ENCODE measurements at places on chromosomes 3 and 15.

GRCh38 chr15:48355377-48355776, 24.1 kb downstream of the DUT start:
- no peak for DNase-seq

GRCh38 chr3:22862111-22862510, 341.0 kb upstream of the UBE2E2 start:
- no peak for DNase-seq

GRCh38 chr15:40340740-40341400, at the start of gene CCDC9B:
Gene CCDC9B (minus strand): TSS chr15:40340939. CDS start chr15:40340819, 120 bp downstream.
- peak; percentile 83 for DNase-seq

GRCh38 chr3:108780235-108780634, 23.0 kb upstream of the RETNLB start:
- no peak for DNase-seq

- DNase-seq: peak; percentile 95
Observed at GRCh38 chr3:171809861-171810628, at the start of gene PLD1. Gene PLD1 (minus strand): TSS chr3:171810483. CDS start chr3:171738051, 72,432 bp downstream.

- peak; percentile 30 for DNase-seq
Observed at GRCh38 chr3:20576228-20576627, 390.2 kb upstream of the SGO1 start.

DNA sequence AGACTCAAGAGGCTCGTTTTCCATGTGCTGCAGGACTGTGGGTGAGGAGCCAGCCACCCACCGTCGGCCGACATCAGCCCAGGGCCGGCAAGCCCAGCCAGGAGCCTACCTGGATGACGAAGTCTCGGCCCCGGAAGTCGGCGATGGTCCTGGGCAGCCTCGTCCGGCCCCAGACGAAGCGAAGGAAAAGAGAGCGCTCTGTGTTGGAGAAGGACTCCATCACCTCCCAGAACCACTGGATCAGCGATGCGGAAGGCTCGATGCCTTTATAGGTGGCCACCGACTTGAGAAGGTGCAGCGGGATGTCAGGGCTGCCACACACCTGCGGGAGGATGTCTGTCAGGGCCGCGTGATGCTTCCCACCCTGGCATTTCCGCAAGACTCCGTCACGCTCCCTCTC, 13.8 kb upstream of the OCA2 start:
- DNase-seq: no peak

DNA sequence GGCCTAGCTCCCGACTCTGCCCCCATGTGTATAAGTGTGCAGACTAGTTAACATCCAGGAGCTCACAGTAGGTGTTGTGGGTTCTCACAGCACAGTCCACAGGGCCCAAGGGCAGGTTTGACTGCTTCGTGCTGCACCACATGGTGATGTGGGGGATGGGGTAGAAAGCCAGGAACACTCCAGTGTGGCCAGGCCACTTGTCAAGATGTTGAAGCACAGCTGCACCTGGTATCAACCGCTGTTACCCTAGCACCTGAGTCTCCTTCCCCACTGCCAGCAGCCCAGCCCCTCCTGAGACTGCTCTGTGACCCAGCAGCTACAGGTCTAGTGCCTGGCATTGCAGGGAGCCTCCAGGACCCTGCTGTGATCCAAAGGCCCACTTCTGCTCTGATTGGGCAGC, 53.4 kb downstream of the CHDH start:
- DNase-seq: no peak

- DNase-seq: no peak
Observed at GRCh38 chr3:44468572-44469520, 8.6 kb downstream of the ZNF445 start.

- no peak for DNase-seq
Observed at GRCh38 chr3:138473391-138473790, 39.0 kb downstream of the ESYT3 start.

- DNase-seq: no peak
Observed at GRCh38 chr3:24952388-24952787, 457.7 kb upstream of the THRB start.

GRCh38 chr3:135239615-135239884, 444.5 kb downstream of the EPHB1 start:
- no peak for DNase-seq

DNA sequence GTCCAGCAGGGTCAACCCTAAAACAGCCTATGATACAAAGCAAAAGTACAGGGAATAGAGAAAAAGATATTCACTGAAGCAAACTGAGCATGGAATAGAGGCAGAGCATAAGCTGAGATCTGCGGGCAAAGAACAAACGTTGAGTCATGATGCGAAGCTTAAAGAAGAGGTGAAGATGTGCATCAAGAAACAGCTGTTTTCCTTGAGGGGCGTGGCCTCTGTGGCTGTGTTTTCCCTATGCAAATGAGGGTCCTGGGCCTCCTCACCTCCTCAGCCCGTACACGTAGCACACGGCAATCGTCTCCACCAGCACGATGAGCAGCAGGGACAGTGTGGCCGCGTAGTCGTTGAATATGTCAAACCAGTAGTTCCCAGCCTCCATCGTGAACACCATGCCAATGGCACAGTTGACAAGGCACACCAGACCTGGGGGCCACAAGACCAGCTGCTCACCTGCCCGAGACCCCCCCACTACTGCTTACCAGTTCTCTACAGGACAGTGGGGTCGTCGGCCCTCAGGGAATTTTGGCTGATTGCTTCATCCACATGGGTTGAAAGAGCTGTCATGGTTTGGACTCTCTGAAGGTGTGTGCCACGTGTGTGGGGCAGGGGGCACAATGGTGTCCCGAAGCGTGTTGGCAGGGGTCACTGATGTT, 33.6 kb downstream of the SLC6A20 start:
- no peak for DNase-seq

- no peak for DNase-seq
Observed at GRCh38 chr3:74314696-74315095, 299.8 kb downstream of the CNTN3 start.

DNA sequence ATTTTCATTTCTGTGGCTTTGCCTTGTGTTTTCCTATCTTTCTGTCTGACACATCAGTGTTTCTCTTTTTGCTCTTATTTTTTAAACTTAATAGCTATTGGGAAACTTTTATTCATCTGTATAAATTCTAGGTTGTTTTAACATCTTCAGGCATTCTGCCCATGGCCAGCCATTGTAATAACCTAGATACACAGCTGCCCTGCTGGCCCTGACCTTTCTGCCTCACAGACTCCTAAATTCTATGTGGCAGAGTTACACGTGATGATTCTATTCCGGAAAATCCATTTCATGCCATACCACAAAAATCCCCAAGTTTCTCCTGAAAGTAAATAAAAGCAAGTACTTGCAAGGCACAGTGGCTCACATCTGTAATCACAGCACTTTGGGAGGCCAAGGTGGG, 150.1 kb downstream of the UACA start:
- no peak for DNase-seq

DNA sequence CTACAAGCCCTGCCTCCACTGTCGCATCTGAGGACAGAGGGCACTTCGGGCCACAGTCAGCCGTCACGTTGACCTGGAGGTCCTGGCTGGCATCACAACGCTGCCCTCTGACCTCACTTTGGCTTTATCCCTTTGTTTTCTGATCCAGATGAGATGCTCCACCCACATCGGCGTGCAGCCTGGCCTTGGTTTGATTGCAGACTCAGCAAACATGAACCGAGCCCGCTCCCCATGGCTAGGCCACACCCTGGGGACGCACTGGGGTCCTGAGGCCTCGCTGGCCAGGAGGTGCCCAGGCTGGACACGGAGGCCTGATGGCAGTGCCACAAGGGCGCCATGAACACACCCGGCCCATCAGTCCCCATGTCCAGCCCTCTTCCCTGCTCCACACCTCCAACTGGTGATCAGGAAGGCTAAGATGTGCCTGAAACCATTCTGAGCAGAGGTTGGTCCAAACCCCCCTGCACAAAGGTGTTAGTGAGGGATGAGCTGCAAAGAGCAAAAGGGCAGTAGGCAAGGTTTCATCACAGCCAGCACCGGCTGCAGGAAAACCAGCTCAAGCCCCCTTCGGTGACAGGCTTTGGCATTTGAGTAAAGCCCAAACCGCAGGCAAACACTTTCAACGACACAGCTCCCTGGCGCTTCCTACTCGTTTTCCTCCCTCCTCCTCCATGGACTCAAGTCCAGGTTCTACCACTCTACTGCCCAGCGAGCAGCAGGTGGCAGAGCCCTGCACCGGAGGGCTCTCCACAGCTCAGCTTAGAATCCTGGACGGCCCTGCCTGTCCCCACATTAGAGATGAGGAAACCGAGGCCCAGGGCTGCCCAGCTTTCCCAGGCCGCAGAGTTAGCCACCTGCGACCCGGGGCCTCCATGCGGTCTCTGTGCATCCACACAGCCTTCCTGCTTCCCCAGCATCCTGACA, 165.8 kb downstream of the NUP210 start:
- no peak for DNase-seq

DNA sequence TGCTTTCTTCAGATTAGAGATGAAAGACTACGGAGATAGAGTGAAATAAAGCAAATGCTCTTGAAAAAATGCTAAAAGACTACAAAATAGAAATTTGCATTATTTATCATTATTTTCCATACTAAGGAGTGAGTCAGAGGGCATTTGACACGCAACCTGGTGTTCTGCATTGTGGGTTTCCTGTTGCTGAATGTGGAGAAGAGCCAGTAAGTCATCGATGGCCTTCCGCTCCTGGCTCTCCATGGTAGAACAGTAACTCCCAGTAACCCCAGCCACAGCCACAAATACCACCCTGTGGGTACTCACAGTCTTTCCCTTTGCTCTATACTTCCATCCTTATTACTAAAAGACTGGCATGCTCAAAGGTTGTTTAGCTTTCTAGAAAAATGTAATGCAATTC, 61.5 kb downstream of the CGGBP1 start:
- no peak for DNase-seq

DNA sequence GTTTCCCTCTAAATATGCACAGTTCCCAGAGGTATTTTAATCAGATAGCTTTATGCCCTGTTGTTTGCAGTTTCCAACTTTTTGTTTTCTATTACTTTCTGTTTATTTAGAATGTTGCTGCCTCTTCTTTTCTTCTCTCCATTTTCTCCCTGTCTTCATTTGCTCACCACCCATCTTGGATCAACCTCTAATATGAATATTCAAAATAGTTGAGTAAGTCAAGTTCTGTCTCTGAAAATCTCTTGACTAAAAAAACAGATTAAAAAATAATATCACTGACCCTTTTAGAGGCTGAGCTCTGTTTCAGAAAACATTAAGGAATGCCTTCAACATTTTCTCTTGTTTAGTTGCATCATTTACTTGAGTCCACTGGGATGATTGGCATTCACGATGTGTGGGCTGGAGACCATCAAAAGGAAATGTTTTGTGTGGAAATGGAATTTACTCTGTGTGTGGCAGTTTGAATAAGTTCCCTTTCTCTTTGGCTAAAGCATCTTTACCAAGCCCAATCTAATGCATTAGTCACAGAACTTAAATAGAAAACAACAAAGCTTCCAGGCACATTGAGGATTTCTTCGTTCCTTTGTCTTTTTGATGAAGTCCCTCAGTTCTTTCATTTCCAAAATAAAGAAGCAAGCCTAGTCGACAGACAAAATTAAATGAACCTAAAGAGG, 633.9 kb upstream of the TGFBR2 start:
- peak; percentile 60 for DNase-seq

DNA sequence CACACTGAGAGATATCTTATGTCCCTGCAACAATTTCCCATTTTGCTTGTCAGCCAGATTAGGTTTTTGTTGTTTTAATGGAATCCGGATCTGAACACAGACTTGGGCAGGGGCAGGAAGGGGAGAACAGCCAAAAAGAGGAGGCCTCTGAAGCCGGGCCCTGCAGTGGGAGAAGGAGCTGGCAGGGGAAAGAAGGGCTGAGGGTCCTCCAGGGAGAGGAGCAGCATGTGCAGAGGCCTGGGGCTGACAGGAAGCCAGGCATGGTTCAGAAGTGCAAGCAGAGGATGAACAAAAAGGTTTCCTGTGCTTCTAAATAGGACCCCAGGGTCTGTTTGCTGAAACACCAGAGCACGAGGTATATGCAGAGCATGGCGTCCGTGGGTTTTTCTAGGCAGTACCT, 49.1 kb upstream of the POMGNT2 start:
- DNase-seq: no peak

DNA sequence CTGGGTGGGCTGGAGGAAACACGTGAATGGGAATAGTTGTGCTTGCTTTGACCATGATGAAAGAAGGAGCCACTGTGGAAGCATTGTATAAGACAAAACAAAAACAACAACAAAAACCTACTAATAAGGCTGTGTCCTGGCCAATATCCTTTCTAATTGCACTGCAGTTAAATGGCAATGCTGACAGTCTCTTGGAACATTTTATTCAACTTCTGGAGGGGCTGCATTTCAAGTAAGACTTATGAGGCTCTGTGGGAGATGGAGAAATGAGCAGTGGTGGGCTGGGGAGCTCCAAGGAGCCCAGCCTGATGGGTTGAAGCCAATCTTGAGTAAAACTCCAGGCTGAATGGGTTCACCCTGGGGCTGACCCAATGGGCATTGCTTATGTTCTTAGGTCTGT, 99.8 kb upstream of the ROPN1 start:
- no peak for DNase-seq

DNA sequence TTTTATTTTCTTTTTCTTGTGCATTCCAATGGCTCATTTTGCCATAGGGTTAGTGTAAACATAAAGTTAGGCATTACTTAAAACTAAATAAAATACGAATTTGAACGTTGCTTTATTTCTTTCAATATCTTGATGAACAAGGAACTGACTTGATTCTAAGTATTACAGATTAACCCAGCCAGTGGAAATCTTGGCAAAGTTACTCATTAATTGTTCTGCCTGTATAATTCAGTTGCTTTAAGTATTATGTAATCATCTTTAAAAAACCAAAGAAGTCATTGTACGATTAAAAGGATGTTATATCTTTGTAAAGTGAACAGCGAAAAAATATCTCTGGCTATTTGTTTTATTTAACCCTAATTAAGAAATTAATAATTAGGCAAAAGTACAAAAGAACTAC, 737.9 kb upstream of the BCHE start:
- DNase-seq: no peak

DNA sequence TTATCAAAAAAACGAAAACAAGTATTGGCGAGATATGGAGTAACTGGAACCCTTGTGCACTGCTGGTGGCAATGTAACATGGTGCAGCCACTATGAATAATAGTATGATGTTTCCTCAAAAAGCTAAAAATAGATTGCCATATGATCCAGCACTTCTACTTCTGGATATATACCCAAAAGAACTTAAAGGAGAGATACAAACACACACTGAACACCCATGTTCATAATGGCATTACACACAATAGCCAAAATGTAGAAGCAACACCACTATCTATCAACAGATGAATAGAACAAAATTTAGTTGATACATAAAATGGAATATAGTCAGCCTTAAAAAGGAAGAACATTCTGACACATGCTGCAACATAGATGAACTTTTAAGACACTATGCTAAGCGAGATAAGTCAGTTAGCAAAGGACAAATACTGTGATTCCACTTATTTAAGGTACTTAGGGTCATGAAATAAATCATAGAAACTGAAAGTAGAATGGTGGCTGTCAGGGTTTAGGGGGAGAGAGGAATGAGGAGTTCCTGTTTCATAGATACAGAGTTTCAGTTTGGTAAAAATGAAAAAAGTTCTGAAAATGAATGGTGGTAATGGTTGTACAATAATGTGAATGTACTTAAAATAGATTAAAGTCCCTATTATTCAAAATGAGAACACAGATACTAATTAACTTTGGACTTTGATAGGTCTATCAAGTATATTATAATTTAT, 59.4 kb upstream of the IMPG2 start:
- no peak for DNase-seq
